ENCODE measurements at places on chromosomes 2 and 18.

GRCh38 chr2:174025271-174026121, 60.3 kb upstream of the SP3 start:
- no peak for DNase-seq

DNA sequence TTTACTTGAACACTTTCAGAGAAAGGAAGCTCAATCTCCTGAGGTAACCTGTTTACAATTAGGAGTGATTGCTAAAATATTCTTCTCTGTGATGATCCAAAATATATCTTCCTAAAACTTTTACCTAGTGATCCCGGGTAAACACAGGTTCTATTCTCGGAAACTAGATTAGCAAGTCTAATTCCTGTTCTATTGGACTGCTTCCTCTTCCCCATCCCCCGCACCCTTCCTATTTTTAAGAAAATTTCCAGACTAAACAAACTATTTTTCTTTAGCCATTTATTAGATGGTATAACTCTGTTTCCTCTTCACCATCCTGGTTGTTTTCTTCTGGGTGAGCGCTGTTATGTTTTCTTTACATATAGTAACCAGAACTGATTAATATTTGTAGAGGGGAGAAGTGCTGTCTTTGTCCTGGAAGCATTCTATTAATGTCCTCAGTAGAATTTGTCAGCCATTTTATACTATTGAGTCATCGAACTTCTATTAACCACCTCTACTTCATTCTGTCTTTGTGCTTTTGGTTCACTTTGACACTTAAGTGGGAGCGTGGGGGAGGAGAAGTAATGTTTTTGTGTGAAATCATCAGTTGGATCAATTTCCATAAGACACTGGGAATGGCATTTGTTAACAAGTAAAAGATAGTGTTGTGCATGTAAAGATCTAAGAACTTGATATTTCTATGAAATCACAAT, 31.8 kb downstream of the CREB1 start:
- DNase-seq: no peak

- DNase-seq: no peak
These were observed 132.1 kb upstream of the MMADHC start for GRCh38 chr2:149719695-149720094.

DNA sequence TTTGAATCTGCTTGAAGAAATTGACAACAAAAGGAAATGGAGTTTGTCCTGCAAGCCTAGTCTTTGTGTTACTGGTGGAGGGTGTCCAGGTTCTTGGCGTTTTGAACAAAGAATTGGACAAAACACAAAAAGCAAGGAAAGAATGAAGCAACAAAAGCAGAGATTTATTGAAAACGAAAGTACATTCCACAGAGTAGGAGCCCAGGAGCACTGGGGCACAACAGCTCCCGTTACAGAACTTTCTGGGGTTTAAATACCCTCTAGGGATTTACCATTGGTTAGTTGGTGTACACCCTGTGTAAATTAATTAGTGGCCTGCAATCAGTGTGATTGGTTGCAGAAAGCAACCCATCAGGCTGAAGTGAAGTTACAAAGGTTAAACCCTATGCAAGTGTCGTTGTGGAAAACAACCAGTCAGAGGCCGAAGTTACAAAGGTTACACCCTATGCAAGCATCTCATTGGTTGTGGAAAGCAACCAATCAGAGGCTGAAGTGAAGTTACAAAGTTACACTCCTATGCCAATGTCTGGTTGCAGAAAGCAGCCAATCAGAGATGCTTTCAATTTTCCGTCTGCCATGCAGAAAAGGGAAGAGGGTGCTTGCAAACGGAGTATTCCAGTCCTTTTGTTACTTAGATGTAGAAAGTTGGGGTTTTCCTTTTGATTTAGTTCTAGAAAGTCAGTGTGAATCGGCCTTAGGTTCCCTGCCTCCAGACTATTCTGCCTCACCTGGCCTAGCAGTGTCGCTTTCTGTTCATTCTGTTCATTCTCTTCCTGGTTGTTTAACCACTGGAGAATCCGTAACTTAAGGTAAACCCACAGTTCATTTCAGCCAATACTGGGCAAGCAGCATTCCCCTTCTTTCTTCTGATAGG, 47.6 kb upstream of the PTH2R start:
- no peak for DNase-seq

- DNase-seq: no peak
These were observed 47.2 kb downstream of the AGAP1 start for GRCh38 chr2:235541016-235541415.

- DNase-seq: no peak
These were observed 999.9 kb downstream of the TSN start for GRCh38 chr2:122755281-122755780.

GRCh38 chr2:237922641-237923361, 44.0 kb upstream of the UBE2F start:
- no peak for DNase-seq

- no peak for DNase-seq
These were observed 56.7 kb upstream of the FHL2 start for GRCh38 chr2:105455488-105456003.

DNA sequence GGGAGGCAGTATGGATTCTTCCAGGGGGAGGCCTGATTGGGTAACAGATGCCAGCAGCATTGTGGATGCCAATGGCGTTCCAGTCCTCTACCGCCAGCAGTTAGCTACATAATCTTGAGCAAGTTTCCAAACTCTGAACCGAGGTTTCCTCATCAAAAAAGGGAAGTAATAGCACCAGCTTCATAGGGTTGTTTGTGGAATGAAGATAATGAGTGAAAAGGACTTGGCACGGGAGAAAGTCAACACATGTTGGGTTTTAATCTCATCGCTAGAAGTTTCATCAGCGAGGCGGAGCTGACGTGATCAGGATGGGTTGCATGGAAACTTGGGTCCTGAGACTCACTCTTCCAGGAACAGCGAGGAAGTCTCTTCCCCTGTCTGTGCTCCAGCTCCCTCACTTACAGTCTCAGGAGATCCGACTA, 266.7 kb downstream of the SH3BP4 start:
- no peak for DNase-seq

DNA sequence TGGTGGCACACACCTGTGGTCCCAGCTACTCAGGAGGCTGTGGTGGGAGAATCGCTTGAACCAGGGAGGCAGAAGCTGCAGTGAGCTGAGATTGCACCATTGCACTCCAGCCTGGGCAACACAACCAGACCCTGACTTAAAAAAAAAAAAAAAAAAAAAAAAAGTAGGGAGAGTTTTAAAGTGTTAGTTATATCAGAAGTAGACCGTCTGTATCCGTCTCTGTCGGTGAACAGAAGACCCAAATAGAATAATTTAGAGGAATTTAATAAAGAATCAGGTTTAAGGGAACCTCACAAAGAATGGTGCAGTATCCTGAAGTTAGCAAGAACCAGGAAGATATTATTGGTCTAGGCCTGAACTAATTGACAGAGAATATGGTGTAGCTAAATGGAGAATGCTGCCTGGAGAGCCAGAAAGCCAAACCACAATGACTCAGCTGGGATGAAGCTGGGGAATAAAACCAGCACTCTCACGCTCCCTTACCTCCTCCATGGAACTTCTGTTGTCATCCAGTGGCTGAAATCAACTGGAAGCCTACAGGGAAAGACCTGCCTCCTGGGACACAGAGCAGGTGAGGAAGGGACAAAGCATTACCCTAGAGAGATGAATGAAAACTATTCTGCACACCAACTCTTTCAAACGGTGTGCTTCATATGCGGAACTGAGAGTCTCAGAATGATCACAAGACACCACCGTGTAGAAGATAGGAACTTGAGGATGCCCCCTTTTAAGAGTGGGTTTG, 39.1 kb upstream of the PLEKHM3 start:
- DNase-seq: no peak

GRCh38 chr2:72993147-72993932, 76.0 kb downstream of the EMX1 start:
- no peak for DNase-seq

GRCh38 chr2:27651056-27651455, 12.4 kb downstream of the SUPT7L start:
- no peak for DNase-seq

DNA sequence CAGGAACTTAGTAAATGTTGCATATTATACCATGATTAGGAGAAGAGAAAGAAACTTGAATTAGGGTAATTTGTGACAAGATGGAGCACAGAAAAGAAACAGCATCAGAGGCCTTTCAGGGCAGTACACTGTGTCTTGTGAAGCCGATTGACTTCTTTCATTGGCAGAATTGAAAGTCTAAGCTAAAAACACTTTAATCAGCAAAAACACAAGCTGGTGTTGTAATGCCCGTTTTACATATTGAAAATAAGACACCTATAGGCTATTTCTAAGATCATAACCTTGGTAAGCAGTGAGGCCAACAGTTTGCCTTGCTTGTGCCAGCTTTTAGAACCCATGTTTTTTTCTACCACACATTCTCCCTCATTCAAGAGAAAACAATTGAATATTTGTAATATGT, 1378.1 kb upstream of the NXPH2 start:
- no peak for DNase-seq

DNA sequence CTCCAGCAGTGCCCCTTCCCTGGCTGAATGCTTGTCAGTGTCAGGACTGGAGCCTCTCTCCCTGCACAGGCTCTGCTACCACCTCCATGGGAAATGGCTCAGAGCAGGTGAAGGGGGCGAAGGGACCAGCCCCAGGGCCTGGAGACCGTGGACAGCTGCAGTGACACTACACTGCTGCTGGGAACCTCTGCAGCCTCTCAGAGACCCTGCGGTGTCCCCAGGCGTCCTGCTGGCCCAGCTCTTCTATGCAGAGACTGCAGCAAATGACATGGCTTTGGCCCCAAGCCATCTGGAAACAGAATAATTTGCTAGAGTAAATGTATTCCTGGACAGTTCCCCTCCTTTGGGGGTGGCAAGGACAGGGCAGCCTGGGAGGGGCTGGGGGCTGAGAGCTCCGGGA, 53.2 kb downstream of the CIB4 start:
- DNase-seq: no peak

DNA sequence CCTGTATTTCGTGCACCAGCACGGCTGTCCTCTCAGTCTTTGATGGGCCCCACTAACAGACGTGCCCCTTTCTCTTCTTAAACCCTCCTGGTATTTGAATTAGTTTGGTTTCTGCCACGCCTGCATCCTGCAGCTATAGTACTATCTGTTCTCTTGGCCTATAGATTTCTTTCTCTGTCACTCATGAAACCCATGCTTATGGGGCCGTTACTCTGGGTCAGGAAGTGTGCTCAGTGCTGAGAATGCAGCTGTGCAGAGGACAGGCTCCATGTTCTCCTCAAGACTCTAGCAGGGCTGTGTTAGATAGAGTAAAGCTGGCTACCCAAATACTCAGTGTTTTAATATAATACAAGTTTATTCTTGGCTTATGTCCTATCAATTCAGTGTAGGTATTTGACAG, 180.0 kb downstream of the INSIG2 start:
- DNase-seq: no peak

DNA sequence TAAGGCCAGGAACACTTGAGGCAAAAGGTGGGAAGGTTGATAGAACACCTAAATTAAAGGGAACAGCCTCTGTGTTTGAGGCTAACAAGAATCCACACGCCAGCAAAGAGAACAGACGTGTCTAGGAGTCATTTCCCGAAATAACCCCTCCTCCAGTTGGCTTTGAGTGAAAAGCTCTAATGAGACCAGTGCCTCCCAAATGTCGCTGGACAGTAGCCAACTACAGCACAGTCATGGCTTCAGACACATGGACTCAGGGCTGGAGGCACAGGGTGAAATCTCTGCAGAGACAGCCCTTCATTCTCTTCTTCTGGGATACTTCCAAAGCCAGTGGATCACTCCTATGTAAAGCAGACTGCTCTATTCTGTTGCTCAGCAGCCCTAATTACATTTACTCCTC, 49.6 kb downstream of the SOWAHC start:
- DNase-seq: no peak

DNA sequence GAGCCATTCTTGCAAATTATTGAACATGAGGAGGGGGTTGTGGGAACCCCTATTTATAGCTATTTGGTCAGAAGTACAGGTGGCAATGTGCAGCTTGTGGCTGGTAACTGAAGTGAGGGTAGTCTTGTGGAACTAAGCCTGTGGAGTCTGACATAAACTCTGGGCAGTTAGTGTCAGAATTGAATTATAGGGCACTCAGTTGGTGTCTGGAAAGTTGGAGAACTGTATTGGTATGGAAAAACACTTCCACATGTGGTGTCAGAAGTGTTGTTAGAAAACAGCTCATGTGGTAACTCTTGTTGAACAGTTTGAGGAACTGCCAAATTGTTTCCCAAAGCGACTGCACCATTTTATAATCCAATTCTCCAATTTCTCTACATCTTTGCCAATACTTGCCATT, 7.5 kb downstream of the RALBP1 start:
- no peak for DNase-seq

GRCh38 chr2:119584469-119584868, 40.2 kb downstream of the CFAP221 start:
- no peak for DNase-seq

DNA sequence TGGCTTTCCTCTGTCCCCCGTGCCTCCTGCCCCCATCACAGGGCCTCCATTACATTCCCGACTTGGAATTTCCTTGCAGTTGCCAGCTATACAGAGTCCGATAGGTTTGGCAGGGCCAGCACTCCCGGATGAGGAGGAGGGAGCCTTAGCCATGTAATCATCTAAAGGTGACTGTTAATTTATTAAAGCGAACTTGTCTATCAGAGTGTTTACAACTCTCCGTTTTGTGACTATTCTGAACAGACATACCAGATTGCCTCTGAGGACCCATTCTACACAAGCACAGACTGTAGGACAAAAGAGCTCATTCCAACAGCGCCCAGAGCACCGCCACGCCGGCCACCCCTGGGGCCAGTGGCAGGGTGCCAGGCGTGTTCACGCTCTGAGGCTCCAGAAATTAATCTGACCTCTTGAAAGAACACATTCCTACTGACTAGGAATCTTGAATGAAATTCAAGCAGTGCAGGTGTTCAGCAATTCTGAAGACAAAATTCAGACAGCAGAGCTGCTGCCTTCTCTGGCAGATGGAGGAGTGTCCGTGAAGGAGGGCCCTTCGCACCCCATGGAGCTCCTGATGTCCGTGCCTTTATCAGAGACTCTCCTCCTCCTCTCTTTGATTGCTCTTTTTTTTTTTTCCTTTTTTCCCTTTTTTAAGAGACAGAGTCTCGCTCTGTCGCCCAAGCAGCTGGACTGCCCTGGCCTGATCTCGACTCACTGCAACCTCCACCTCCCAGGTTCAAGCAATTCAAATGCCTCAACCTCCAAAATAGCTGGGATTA, 58.1 kb upstream of the RALBP1 start:
- no peak for DNase-seq

DNA sequence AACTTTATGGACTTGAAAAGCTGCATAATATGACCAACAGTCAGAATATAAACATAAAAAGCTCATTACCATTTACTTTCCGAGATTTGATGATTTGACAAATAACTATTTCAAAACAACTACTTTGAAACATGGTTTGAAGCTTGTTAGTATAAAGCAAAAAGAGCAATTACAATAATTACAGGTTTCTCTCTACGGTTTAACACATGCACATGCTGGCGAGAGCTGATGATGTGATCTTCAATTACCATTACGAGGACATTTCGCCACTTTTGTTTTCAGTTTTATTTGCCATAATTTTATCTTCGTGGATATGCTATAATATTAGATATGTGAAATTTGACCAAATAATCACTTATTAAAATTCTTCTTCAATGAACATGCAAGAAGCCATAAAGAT, 270.1 kb downstream of the TCF4 start:
- no peak for DNase-seq

Measured in right renal cortex interstitium (tissue), 3 donors.